GM12878 (cell line): ENCODE measurements at places on chromosomes 2 and 18. TPM values are rescaled to one million over a fixed set of nuclear protein-coding genes. Genes with fewer than 3 reads are reported as not detected.
A peak's percentile ranks its signal among the peaks of the same experiment; 100 is the strongest.

DNA sequence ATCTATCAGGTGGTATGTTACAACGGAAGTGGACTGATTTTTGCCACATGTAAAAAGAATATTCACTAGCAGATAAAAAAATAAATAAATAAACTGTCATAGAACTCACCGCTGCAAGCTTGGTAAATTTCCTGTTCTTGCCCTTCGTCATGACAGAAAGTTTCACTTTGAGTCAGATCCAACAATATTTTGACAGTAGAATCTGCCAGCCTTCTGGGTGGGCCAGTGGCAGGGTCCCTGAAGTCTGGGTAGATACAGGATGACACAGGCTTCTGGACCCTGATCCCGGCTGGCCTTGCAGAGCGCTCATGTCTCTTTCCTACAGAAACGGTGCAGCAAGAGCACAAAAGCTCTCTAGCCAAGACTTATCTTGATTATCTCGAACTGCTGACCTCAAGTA is 97.8 kb upstream of the PMAIP1 start:
- DNase-seq, result peak; percentile 13

Gene DTYMK
- 80.5 and 82.4 TPM in 2 replicates for total RNA-seq

- peak; percentile 5 for DNase-seq
Observed at GRCh38 chr2:40282428-40282827, 169.5 kb downstream of the SLC8A1 start.

Gene PLB1
- total RNA-seq, result 0.21 and 0.36 TPM in 2 replicates

Gene CRYGD
- not detected in 2 replicates for total RNA-seq

GRCh38 chr18:31581498-31582197 is 10.0 kb upstream of the TTR start:
- DNase-seq, result no peak

Gene CYP27A1
- total RNA-seq, result 0.61 and 0.72 TPM in 2 replicates

DNA sequence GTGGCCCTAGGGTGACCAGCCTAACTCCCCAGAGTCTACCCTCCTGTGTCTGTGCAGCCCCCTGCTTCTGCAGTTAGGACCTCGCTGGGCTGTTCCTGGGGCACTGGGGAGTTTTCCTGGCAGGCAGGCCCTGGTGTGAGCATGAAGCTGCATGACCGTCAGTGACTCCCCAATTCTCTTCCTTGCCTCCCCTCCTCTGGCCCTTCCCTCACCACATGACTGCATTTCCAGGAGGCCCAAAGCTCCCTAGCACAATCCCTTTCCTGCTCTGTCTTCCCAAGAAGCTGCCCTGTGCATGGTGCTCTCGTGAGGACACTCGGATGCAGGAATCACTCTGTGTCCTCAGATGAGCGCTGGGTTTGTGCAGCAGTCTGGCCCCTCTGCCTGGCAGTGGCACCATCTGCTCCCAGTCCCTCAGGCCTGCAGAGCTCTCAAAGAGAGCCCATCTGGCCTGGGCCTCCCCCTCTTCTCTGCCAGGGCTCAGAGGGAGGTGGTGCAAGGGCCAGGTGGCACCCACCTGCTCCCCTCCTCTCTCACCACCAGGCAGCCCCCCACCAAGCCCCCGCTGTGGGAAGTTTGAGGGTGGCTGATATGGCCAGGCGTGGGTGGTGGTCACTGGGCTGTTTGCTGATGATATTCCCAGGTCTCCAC is 125.6 kb upstream of the HS6ST1 start:
- no peak for DNase-seq

GRCh38 chr2:72010647-72011369 is 136.9 kb downstream of the CYP26B1 start:
- no peak for DNase-seq

- no peak for DNase-seq
Observed at GRCh38 chr18:48615566-48616401, 77.0 kb downstream of the CTIF start.

- DNase-seq, result no peak
Observed at GRCh38 chr2:88852753-88853402, 161.4 kb downstream of the RPIA start.

- DNase-seq, result no peak
Observed at GRCh38 chr2:39870871-39871270, 91.8 kb upstream of the THUMPD2 start.

Gene GALNT13
- not detected in 2 replicates for total RNA-seq

Gene RGPD3
- 0.08 and 0.21 TPM in 2 replicates for total RNA-seq

Gene RNMT
- 30.6 and 33.2 TPM in 2 replicates for total RNA-seq

DNA sequence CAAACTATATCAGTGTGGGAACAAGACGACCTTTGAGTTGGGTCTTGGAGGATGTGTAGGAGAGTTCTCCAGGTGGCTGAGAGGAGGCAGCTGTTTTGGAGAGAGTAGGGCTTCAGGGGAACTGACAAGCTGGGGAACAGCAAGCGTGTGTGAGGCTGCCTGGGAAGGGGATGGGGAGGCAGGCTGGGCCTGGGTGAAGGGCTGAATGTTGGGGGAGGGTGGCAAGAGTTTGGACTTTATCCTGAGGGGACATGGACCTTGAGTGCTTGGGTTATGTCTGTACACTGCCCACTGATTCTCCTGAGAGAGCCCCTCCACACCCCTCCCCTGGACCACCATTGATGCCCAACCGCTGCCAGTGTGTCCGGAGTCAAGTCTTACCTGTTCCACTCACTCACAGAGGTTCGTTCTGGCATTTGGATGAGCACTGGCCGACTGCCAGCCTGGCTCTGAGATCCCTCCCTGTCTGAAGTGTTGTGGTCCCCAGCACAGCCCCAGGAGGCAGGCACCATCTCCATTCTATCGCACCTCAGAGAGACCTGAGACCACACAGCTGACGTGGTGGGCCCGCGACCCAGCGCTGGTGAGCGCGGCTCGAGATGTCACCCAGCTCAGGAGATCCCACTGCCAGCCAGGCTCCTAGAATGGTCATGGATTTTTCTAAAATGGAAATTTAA is 59.5 kb downstream of the DCDC2C start:
- DNase-seq, result no peak

DNA sequence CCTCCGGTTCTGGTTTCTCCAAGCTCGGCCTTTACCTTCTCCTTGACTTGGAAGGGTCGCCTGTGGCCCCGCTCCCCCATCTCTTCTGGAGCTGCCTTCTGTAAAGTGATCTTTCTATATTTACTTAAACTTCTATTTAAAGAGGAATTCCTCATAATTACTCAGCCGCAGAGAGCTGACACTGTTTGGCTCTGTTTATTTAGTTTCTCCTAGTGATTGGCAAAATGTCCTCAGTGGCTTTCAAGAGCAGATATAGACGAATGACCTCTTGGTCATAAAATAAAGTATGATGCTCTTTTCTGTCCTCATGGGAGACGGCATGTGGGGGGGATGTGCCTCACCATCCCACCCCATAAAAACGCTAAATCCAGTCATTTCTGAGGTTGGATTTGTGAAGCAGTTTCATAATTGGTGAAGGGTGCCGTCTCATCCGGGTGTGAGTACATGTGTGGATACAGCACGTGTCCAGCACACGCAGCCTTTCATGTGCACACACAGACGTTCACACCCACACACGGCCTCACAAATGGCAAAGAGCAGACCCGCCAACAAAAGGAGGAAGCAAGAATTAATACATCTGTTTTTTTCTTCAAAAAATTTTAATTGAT is 43.4 kb upstream of the SMAD7 start:
- DNase-seq, result no peak

Gene PDE11A
- total RNA-seq, result not detected in 2 replicates

DNA sequence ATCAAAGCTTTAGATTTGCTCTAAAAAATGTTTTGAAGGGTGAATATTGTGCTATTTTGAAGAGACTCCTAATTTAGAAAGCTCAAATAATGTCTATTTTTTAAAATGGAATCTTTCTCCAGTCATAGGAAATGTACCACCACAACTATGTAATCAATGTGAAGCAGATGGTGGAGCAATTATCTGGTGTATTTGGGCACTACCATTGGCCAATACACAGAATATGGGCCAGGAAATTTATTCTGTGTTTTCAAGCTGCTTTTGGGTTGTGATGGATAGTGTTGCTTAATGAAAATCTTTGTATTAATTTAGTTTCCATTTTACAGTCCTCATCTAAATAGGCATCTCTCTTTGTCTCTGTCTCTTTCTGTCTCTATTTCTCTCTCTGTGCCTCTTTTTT is 17.1 kb upstream of the VWC2L start:
- DNase-seq, result no peak

Gene FSIP2
- total RNA-seq, result 0.36 and 0.48 TPM in 2 replicates

- DNase-seq, result peak; percentile 70
Observed at GRCh38 chr2:97995026-97995733, 568 bp downstream of the TMEM131 start.

DNA sequence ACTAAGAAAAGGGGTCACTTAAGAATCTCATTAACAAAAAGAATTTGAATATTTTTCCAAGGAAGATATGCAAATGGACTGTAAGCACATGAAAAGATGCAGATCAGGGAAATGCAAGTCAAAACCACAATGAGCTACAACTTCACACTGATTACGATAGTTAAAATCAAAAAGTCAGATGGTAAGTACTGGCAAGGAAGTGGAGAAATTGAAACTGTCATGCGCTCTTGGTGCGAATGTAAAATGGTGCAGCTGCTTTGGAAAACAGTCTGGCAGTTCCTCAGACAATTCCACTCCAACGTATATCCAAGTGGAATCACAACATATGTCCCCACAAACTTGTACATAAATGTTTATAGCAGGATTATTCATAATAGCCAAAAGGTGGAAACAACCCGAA is 81.4 kb downstream of the MSH2 start:
- no peak for DNase-seq

DNA sequence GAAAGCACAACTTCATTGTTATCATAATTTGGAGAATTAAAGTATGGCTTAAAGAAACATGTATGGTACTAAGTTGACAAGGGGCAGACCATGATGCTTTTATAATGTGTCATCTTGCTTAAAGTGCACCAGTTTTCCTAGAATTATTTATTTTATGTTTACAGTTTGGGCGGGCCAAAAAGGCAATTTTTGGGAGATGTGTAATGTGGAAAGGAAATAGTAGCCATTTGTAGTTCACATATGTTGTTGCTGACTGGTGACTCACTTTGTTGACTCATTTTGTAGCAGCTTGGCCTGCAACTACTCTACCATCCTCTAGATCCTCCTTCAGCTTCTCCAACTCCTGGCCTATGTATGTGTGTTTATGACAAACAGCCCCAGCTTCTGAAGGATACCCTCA is 7.7 kb downstream of the ZSCAN30 start:
- no peak for DNase-seq

- no peak for DNase-seq
Observed at GRCh38 chr2:217263756-217264155, 403.9 kb upstream of the TNP1 start.

DNA sequence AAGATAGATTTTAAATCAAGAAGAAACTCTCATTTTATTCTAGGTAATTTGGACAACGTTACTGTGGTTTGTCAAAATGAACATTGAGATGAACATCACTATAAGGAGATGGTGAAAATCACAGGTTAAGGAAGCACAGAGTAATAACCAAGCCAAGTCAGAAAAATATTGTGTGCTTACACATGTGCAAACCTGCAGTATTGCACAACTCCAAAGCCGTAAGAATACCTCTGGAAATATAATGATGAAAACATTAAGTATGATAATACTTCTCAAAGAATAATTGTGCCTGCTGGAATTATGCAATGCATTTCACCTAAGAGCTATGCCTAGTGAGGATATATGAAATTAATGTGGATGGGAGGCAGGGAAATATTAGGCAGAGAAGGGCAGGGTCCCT is 21.1 kb upstream of the GALNT5 start:
- DNase-seq, result no peak

DNA sequence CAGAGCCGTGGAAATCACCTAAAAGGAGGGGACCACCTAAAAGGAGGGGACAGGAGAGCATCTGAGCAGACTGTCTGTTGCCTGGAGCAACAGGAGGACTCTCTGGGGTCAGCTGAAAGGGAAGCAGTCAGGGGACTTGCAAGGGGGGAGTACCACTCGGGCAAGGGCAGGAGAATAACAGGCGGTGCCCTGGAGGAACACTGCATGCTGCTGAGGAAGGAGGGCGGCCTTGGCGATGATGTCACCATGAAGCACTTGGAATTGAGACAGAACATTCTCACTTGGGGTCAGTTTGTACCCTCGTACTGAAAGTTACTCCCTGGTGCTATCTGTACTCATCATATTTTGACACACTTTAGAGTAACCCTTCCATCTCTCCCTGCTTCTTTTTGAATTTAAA is 18.4 kb downstream of the SIX3 start:
- no peak for DNase-seq

GRCh38 chr2:234534515-234534914 is 37.6 kb upstream of the ARL4C start:
- DNase-seq, result no peak

DNA sequence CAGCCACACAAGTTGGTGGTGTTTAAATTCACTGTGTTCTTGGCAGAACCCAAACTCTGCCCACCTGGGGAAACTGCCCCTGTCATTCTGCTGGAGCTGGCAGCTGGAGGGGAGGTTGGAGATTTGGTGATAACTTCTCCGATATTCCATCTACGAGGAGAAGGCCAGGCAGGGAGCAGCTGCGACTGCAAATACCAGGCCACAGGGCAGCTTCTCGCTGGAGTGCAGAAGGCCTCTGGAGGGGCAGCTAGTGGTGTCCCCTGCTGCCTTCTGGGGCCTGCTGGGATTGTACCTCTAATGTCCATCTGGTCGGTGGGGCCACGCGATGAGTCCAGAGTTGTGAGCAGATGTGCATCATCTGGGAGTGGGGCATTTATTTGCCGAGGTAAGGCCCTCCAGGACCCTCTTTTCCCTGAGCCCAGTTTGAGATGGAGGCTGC is 98.9 kb downstream of the ACKR3 start:
- DNase-seq, result no peak

- no peak for DNase-seq
Observed at GRCh38 chr2:202149936-202150335, 76.9 kb downstream of the KIAA2012 start.
